CD4-positive, alpha-beta T cell treated with Interleukin-21 for 1 hour (primary cell): ENCODE measurements at places on chromosomes 6 and 20.

GRCh38 chr20:38692436-38693411, 31.6 kb upstream of the SLC32A1 start:
- DNase-seq = peak; percentile 33

- no peak for DNase-seq
These were observed 198.8 kb downstream of the ATXN1 start for GRCh38 chr6:16562498-16562897.

DNA sequence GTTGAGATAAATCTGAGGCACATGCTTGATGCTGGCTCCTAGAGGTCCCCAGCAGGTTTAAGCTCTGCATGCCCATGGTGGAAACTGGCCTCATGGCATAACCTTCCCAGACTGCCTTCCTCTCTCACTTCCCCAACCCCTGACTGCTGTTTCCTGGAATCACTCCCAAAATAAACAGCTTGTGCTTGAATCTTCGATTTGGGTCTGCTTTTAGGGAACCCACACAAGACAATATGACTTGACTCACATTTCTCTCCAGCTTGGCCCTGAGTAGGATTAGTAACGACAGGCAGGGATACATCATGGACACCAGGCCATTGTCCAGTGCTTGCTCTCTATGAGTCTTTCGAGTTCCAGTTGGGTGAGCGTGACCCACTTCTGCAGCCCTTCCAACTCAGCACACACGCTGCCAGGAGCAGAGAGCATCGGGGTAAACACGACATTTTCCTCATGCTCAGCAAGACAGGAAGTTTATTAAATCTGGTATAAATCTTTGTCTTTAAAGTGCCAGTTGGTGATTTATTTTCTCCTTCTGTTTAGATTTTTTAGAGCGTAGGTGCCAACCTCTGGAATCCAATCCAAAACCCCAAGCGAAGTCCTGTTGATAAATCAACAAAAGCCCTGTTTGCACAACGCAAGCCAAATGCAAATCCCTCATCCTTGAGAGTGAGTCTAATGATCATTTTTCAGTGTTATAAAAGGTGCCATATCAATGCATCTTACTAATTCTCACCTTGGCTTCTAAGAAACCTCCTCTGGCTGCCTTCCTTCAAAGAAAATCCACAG, 135.0 kb downstream of the FOXA2 start:
- DNase-seq = no peak

- no peak for DNase-seq
These were observed 8.4 kb downstream of the CYP21A2 start for GRCh38 chr6:32046450-32047083.

- peak; percentile 67 for DNase-seq
These were observed 17.3 kb downstream of the GABRR2 start for GRCh38 chr6:89297695-89298351.

DNA sequence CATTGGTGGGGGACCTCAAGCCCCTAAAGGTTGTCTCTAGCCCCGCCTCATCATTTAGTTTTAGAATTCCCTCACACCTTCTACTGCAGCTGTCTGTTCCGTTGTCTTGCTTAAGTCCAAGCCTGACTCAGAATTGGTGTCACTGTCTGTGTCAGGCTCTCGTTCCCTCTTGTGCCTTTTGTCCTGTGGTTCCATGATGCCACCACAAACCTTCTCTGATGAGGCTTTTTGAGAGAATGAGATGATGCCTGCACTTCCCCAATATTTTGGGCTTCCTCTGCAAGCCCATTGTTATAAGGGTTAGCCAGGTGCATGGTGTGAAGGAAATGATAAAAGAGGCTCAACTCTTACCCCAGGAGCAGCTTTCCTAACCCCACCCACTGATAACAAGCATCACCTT, 8.1 kb upstream of the AKIRIN2 start:
- no peak for DNase-seq

DNA sequence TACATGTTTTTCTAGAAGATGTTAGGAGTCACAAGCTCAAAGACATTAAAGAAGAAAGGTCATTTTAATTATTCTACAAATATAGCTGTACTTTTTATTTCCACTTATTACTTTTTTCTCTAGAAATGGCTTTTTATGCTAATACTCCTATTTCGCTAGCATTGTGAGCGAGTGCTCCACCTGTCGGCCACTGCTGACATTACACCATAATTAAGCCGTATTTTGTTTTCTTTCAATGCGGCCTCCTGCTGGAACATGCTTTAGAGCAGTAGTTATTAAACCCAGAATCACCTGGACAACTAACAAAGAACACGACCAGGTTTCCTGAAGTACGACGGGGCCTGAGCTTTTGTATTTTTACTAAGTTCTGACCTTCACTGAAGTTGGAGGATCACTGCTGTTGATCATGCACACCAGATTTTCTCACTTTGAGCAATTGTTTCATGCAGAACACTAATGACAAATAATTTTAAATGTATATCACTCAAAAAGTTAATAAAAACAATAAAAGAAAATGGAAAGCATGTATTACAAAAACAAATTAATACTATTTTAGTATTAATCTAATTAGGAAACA, 74.1 kb upstream of the PAK5 start:
- DNase-seq = peak; percentile 26

DNA sequence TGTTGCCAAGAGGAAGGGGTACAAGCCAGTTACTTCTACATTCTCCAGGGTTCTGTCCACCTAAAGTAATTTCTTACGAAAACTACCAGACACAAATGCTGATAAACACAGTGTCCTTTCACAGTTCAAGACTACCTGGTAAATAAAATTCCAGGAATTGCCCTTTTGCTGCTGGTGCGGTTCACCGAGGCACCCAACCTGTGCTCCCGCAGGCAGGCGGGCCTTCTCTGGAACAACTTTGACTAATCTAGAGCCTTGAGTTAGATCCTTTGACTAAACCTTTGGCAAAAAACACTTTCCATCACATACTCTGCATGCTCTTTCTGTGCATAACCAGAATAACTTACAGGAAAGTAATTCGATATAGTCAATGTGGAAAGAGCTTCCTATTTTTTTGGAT, 107.0 kb downstream of the HUS1B start:
- no peak for DNase-seq

DNA sequence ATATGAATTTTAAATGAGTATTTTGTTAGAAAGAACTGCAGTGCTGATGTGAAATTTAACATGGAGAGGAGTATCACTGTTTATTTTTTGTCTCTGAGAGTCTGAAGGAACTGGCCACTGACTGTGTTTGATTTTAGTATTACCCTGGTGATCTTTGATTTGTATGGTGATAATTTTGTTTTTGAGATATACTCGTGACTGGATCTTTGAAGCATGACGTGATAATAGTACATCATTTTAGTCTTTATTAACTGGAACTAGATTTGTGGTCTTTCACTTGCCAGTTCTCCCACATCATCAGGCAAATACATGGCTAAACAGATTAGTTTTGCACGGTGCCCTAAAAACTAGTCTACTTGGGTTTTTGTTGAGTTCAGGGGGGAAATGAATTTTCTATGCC, 55.5 kb downstream of the ARID1B start:
- DNase-seq = no peak

DNA sequence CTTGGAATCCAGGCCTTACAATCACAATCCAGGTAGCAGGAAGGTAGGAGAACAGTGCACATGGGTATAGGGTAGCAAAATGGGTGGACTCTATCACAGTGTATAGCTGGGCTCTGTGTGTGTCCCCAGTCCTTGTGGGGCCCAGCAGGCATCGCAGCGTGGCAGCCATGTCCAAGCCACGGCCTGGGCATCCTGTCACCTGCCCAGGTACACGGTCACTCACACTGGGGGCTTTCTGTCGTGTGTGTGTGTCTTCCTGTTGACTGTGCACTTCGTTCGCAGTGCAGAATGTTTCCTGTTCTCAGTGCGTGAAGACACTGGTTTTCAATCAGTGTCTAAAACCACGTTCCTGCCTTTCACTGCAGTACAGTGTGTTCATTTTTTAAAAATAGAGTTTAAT, 523.2 kb upstream of the JARID2 start:
- no peak for DNase-seq

GRCh38 chr6:22568854-22569253, 512 bp upstream of the HDGFL1 start:
- no peak for DNase-seq

GRCh38 chr6:130585587-130585986, 219.8 kb downstream of the TMEM200A start:
- no peak for DNase-seq

DNA sequence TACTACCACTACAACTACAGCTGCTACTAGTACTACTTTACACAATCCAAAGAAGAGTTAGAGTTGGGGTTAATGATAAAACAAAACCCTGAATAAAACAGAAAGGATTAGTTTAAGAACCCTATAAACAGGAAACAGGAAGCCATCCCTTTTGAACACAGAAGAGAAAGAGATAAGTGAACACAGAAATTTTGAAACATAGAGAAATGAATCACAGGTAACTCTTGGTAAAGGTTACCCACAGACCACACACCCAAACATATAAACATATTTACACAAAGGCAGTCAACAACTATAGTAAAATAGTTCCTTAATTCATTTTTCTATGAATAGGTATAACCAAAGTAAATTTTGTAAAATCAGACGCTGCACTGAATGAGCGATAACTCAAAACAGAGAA, 98.1 kb downstream of the RNGTT start:
- DNase-seq = no peak

DNA sequence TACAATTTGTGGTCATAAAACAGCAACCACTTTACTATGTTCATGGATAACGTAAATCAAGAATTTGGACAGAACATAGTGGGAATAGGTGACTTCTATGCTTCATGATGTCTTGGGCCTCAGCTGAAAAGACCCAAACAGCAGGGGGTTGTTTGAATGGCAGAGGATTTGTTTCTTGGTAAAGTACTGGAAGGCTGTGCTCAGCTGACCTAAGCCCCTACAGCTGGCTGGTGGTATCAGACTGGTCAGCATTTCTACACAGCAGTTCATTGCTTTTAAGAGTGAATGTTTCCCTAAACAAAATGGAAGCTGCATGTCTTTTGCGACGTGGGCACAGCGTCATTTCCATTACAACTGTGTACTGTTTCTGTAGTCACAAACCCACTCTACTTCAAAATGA, 148.5 kb upstream of the DEFB112 start:
- DNase-seq = no peak

DNA sequence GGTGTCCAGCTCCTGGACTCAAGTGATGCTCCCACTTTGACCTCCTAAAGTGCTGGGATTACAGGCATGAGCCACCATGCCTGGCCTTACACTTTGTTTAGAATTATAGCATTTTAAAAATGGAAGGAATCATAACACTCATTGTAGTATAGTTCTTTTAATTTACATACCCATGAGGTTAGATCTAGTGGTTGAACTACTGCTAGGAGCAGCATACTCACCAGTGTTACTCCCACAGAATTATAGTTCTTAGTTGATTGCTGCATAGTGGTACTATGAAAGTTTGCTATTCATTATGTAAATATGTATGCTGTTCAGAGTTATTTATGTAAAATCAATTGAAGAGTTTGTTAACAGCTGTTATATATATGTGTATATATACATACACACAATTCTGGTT, 85.4 kb downstream of the MYO6 start:
- no peak for DNase-seq

DNA sequence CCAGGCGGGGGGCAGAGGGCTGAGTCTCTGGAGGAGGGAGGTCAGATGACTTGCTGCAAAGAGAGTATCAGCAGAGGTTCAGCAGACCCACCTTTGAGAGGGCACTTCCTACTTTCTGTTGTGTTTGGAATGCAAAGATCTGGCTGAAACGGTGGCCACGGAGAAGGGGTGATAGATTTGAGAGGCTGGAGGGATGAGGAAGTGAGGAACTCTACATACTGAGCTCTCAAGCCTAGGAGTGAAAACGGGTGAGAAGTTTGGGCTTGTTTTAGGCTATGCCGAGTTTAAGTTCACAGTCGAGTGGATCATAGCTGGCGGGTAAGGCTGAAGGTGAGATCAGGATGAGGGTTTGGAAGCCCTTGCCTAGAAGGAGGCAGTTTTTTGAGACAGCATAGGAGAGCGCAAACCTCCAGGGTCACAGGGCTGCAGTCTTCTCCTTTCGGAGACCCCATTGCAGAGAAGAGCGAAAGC, 477 bp upstream of the ITPA start:
- DNase-seq = peak; percentile 17

DNA sequence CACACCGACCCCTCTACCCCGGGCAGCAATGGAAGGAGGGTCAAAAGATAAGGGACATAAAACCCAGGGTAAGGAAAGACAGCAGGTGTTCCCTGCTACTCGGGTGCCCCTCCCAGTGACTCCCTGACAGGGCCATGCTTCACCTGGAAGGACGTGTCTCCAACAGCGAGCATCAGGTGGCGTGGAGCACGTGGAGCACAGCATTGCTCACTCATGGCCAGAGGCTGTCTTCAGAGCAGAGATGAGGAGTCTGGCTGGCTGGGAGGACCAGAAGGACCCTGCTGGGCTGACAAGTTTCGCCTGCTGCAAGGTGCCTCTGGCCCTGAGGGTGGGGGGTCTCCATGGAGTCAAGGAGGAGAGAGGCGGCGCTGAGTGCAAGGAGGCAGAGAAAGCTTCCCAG, 15.3 kb upstream of the CDH22 start:
- DNase-seq = no peak

- DNase-seq = peak; percentile 34
These were observed 16.0 kb upstream of the NKX2-2 start for GRCh38 chr20:21529863-21530262.

DNA sequence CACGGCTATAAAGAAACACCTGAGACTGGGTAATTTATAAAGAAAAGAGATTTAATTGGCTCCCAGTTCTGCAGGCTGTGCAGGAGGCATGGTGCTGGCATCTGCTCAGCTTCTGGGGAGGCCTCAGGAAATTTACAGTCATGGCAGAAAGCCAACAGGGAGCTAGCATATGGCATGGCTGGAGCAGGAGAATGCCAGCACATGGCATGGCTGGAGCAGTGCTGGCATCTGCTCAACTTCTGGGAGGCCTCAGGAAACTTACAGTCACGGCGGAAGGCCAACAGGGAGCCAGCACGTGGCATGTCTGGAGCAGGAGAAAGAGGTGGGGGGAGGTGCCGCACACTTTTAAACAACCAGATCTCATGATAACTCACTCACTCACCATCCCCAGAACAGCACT, 32.5 kb upstream of the DACT2 start:
- no peak for DNase-seq

DNA sequence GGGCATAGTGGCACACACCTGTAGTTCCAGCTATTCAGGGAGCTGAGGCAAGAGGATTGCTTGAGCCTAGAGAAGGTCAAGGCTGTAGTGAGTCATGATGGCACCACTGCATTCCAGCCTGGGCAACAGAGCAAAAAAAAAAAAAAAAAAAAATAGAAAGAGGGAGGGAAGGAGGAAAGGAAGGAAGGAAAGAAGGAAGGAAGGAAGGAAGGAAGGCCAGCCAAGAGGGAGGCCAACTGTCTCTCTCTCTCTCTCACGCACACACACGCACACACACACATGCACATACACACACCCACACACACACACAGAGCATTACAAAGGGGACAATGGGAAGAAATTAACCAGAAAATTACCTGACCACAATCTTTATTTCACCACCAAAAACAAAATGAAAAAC, 50.6 kb upstream of the COL9A1 start:
- DNase-seq = no peak
